ENCODE measurements at places on chromosomes 5 and 9.

DNA sequence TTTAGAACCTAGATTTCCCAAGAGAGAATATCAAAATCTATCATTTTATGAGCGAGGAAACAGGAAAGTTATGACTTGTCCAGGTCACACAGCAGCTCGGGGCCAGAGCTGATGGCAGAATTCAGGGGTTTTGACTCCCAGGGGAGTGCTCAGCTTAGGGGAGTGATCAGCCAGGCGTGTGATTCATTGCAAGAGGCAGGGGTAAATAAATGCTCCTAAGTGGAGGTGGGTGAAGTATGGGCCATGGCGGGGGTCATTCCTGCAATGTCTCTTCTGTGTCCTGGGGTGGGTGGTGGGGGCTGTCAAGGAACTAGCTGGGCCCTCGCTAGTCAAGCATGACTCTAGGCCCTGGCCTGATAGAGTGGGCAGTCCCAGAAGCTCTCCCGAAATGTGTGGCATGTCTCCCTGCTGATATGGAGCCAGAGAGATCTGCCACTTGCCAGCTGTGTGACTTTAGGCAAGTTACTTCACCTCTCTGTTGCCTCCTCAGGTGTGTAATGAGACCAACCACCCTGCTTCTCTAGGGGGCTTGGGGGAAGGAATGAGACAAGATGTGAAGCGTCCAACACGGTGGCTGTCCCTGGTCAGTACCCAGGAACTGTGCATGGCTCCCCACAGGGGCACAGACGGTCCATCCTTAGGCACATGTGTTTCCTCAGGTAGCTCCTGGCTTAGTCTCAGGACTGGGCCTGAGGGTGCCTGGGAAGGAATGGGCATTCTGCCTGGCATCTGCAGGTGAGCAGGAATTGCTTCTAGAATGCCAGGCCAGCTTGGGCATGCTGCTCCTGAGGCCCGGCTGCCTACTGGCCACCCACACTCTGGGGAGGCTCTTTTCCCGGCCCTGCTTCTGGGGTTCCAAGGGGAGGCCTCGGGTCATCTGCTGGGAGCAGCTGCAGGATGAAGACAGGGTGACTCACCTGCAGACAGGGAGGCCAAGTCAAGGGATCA, 36.5 kb upstream of the SH3PXD2B start:
- no peak overlapping the region for H3K4me3 ChIP-seq

DNA sequence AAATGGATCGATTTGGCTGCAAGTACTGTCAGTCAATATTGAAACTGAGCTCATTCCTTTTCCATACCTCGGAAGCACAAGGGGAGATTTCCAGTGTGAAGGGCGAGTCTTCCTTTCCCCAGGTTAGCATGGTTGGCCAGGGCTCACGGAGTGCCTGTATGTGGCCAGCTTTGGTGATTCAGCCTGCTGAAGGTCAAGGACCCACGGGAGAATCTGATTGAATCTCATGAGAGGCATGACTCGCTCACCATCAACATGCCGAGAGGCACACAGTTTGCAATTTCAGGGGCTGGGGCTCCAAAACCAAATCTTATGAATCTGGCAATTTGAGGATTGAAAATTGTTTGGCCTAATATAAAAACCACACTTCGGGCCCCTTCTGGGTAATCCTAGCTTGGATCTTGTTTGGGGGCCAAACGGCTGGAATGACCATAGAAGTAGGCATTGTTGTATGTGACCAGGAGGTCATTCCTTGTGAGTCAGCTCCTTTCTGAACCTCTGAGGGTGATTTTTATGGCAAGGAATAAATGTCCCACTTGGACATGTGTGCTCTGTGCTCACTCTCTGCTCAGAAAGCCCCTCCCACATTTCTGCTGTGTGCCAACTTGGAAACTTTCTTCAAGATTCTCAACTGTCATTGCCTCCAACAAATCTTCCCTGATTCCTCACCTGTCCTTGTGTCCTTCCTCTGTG, 69.8 kb downstream of the DOCK2 start:
- no peak overlapping the region for H3K4me3 ChIP-seq
- DNase-seq: no peak
- no peak overlapping the region for H3K27ac ChIP-seq
- no peaks in the 10 kb centered on the region for H3K27me3 ChIP-seq
- H3K36me3 ChIP-seq: peaks cover 70% of the 10 kb centered on the region

DNA sequence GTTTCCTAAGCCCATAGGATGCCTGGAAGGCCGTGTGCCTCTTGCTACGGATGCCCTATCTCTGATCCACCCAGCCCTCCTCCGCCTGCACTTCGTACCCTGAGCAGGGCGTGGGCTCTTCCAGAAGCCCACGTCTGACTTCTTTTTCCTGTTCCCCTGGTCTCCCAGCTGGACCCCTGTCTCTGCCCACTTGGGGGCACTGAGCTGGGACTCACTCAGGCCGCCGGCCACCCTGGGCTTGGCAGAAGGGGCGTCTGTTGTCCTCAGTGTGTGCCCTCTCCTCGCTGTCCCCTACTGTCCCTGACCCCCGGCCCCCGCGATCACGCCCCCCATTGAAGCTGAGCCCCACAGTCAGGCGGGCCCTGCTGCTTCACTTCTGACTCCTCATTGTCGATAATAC, 22.0 kb upstream of the RXRA start:
- DNase-seq: no peak
- no peaks in the 10 kb centered on the region for H3K36me3 ChIP-seq
- H3K27me3 ChIP-seq: no peaks in the 10 kb centered on the region
- peaks cover 4% of the 10 kb centered on the region for H3K4me1 ChIP-seq
- H3K27ac ChIP-seq: no peak overlapping the region

DNA sequence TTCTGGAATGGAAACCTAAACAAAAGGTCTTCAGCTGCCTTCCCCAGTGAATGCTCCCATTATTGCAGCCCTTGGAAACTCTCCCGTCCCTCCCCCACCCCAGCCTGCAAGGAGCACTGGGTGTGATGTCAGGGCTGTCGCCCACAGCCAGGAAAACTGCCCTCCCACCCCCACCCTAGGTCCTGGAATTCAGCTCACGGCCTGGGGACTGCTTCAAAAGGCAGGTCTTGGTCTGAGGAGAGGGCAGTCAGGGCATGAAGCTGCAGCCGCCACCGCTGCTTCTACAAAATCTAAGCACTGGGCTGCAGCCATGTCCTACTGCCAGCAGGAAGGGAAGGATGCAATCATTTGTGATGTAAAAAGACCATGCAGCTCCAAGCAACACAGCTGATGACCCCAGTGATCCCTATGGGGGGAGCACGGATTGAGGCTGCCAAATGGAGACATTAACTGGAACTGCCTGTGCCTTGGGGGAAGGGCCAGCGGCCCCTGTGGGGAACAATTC, 11.4 kb downstream of the GRHPR start:
- DNase-seq: no peak
- no peak overlapping the region for H3K27ac ChIP-seq
- H3K4me3 ChIP-seq: no peak overlapping the region
- no peaks in the 10 kb centered on the region for H3K27me3 ChIP-seq
- no peaks in the 10 kb centered on the region for H3K4me1 ChIP-seq
- H3K36me3 ChIP-seq: peaks cover 48% of the 10 kb centered on the region

GRCh38 chr9:5593904-5594303, 35.0 kb upstream of the RIC1 start:
- no peaks in the 10 kb centered on the region for H3K4me1 ChIP-seq
- H3K27ac ChIP-seq: no peak overlapping the region
- no peak for DNase-seq
- H3K27me3 ChIP-seq: no peaks in the 10 kb centered on the region
- no peak overlapping the region for H3K4me3 ChIP-seq
- H3K36me3 ChIP-seq: no peaks in the 10 kb centered on the region

GRCh38 chr9:38333047-38333446, 59.5 kb upstream of the ALDH1B1 start:
- no peak overlapping the region for H3K4me3 ChIP-seq
- H3K27ac ChIP-seq: no peak overlapping the region
- H3K27me3 ChIP-seq: no peaks in the 10 kb centered on the region
- DNase-seq: no peak
- no peaks in the 10 kb centered on the region for H3K36me3 ChIP-seq

- no peak overlapping the region for H3K4me3 ChIP-seq
- no peak for DNase-seq
- no peaks in the 10 kb centered on the region for H3K36me3 ChIP-seq
These were observed 206.7 kb downstream of the ARHGAP26 start for GRCh38 chr5:142976861-142977260.

DNA sequence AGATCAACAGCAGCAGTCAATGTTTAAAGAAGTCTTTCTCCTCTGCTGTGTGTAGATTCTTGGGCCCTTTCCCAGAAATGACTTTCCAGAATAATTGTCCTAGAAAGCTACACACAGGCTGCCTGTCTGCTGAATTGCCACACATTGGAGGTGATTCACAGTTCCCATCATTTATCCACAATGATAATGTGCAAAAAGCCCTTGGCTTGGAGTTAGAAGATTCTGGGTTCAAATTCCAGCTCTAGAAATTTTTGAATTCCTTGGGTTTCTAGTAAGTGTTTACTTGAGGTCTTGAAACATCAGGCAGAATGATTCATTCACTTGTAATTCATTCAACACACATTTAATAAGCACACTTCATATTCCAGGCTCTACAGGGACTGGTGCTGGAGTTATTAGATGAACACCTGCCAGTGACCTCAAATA, 28.6 kb upstream of the EPB41L4B start:
- no peak overlapping the region for H3K4me3 ChIP-seq
- no peaks in the 10 kb centered on the region for H3K27me3 ChIP-seq
- no peak overlapping the region for H3K27ac ChIP-seq
- DNase-seq: no peak
- H3K4me1 ChIP-seq: no peaks in the 10 kb centered on the region

GRCh38 chr5:69502367-69502766, 9.8 kb downstream of the OCLN start:
- no peaks in the 10 kb centered on the region for H3K36me3 ChIP-seq
- no peak overlapping the region for H3K4me3 ChIP-seq
- no peak for DNase-seq
- H3K27me3 ChIP-seq: peaks cover 3% of the 10 kb centered on the region
- no peak overlapping the region for H3K27ac ChIP-seq

DNA sequence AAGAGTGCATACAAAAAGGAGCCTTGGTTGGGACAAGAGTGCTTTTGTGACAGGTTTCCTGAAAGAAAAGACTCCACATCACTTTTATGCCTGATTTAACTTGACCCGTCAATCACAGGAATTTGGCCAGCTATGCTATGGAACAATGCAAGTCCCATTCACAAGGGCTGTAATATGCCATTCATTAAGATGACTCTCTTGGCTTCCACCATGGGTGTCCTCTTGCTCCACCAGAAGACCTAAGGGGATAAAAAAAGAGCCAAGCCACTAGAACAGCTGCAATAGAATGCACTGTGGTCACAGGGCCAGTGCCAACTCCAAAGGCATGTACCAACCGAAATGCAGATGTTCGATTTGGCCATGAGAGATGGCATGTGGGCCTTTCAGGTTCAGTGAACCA, 480.1 kb upstream of the MPDZ start:
- no peaks in the 10 kb centered on the region for H3K4me1 ChIP-seq
- no peak overlapping the region for H3K27ac ChIP-seq
- H3K36me3 ChIP-seq: no peaks in the 10 kb centered on the region

- H3K4me3 ChIP-seq: no peak overlapping the region
- H3K36me3 ChIP-seq: no peaks in the 10 kb centered on the region
- peaks cover 21% of the 10 kb centered on the region for H3K27me3 ChIP-seq
These were observed 24.4 kb downstream of the FAM163B start for GRCh38 chr9:133584559-133585476.

DNA sequence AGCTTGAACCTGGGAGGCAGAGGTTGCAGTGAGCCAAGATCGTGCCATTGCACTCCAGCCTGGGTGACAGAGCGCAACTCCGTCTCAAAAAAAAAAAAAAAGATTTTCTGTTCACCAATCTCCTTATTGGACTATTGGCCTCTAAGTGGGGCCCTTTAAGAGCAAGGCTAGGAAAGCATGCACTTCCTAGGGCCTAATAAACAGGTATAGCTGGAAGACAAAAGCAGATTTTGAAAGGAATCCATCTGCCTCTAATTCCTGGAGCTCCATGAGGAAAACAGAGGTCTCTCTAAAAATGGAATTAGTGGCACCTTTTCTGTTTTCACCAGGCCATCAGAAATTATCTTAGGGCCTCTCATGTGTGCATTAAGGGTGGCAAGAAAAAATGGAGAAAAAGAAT, 70.0 kb downstream of the RGMB start:
- no peaks in the 10 kb centered on the region for H3K36me3 ChIP-seq
- no peaks in the 10 kb centered on the region for H3K27me3 ChIP-seq
- DNase-seq: no peak
- no peaks in the 10 kb centered on the region for H3K4me1 ChIP-seq

- H3K27me3 ChIP-seq: no peaks in the 10 kb centered on the region
- no peak overlapping the region for H3K4me3 ChIP-seq
- no peak for DNase-seq
These were observed 6.7 kb upstream of the WNT8A start for GRCh38 chr5:138077064-138077696.

DNA sequence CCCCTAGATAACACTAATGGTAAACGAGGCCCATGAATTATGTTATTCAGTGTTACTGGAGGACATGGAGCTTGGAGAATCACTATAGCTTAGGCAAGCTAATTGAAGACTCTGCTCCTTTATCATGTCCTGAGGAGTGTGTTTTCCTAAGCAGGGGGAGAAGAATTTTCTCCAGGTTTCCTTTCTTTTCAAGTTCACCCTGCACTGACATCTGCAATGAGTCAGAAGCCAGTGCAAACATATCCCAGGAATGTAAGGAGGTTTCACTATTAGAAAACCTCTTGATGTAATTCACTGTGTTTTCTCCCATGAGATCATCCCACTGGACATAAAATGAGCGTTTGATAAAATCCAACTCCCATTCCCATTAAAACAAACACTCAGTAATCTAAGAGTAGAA, 75.6 kb downstream of the DMRT2 start:
- DNase-seq: no peak
- no peak overlapping the region for H3K4me3 ChIP-seq
- H3K36me3 ChIP-seq: no peaks in the 10 kb centered on the region
- no peaks in the 10 kb centered on the region for H3K4me1 ChIP-seq

GRCh38 chr5:153402550-153402949, 87.9 kb upstream of the GRIA1 start:
- no peaks in the 10 kb centered on the region for H3K27me3 ChIP-seq
- H3K4me1 ChIP-seq: no peaks in the 10 kb centered on the region
- no peaks in the 10 kb centered on the region for H3K36me3 ChIP-seq
- DNase-seq: no peak
- H3K4me3 ChIP-seq: no peak overlapping the region
- no peak overlapping the region for H3K27ac ChIP-seq

- H3K27me3 ChIP-seq: no peaks in the 10 kb centered on the region
- no peaks in the 10 kb centered on the region for H3K4me1 ChIP-seq
- no peak overlapping the region for H3K4me3 ChIP-seq
These were observed 188.1 kb downstream of the RFX3 start for GRCh38 chr9:3337515-3338225.

DNA sequence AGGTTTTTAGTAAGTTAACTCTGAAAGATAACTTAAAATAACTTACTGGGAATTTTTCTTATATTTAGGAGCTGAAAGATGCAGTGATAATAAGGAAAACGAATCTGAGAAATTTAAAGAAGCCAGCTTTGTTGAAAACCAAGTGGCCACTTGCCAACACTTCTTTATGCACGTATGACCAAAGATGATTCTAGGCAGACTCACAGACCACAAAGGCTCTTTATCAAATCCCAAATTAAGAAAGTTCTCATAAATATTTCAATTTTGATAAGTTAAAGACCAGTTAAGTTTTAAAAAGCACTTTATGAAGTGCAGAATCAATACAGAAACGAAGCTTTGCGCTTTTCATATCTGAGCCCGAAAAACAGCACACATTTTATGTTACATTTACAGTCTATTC, 1.5 kb downstream of the AFF4 start:
- H3K27ac ChIP-seq: peak overlapping the region; percentile 88
- no peaks in the 10 kb centered on the region for H3K36me3 ChIP-seq
- H3K27me3 ChIP-seq: no peaks in the 10 kb centered on the region
- DNase-seq: no peak

- no peak overlapping the region for H3K27ac ChIP-seq
- H3K4me3 ChIP-seq: no peak overlapping the region
- H3K4me1 ChIP-seq: no peaks in the 10 kb centered on the region
- no peaks in the 10 kb centered on the region for H3K36me3 ChIP-seq
These were observed 1163.6 kb downstream of the CDH12 start for GRCh38 chr5:21689587-21689986.

All from effector memory CD4-positive, alpha-beta T cell (primary cell).